ENCODE measurements at places on chromosomes 3 and 15. TPM values are rescaled to one million over a fixed set of nuclear protein-coding genes. Genes with fewer than 3 reads are reported as not detected.

DNA sequence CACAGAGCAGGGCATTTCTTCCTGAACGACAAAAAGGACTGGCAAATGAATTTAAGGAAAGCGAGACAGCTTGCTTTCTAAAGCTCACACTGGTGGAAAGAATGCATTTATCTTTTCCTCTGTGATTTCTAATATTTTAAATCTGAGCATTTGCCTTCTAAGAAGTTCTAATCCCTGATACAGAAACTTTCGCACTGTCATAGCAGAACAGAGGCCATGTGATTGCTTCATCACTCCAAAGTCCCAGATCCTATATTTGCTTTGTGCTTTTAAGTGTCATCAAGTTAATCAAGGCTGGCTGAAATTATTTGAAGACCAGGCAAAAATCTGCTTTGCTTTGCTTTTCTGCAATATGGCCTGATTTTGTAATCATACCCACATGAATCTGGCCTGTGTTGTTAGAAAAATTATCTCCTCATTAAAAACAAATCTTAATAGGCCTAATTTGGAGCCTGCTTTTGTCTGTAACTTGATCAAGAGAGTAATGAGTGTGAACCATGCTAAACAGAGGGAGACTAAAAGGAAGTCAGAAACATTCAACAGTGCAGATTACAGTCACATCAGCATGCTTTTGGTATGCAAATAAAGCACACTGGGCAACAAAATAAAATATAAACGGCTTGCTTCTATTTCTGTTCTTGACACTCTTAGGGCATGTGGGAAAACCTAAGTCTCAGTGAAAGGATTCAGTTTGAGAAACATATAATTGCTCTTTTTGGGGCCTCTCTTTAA, 178.2 kb upstream of the ADAMTS9 start:
- DNase-seq, result no peak

DNA sequence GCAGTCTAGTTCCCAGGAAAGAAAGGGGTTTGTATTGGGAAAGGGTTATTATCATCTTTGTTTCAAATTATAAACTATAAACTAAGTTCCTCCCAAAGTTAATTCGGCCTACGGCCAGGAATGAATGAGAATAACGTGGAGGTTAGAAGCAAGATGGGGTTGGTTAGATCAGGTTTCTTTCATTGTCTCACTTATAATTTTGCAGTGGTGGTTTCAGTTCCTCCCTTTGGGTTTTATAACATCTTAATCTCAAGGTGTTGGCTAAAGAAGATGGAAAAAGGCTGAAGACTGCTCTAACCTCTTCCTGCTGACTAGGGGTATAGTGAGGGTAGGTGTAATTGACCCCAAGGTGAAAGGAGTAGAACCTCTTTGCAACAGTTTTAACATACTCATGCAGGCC, 1050.7 kb downstream of the OTOL1 start:
- no peak for DNase-seq

PRICKLE2 gene
- total RNA-seq, result 49.3 TPM

DNA sequence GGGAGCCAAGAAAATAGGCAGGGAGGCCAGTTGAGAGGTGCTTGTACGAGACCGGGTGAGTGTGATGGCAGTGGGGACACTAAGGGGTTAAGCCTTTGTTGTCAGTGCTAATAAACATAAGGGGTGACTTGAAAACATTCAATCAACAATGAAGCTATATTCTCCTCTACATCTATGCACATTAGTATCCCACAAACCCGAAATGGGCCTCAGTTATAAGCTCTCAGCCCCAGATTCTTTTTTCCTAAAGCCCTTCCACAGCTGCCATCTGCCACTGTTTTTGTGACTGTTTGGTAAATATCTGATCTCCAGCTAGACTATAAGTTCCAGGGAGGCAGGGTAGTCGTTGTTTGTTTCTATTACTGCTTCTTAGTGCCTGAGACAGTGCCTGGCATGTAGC, 118.2 kb downstream of the CADPS start:
- DNase-seq, result no peak

DNA sequence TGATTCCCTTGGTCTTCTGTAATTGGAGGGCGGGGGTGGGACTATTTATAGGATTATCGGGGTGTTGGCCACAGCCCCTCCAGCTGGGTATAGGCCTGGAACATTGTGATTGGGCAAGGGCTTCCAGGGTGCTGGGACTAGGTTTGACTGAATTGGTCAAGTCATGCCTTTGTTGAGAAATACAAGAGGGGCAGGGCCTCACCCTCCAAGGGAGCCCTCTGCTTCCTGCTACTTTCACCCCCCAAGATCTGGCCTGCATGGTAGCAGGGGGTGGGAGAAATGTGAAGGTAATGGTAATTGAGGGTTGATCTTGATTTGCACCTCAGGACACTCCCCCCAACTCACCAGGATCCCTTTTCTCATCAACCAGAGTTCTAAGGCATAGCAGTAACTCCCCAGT, 25.2 kb downstream of the TRIM71 start:
- no peak for DNase-seq

DNA sequence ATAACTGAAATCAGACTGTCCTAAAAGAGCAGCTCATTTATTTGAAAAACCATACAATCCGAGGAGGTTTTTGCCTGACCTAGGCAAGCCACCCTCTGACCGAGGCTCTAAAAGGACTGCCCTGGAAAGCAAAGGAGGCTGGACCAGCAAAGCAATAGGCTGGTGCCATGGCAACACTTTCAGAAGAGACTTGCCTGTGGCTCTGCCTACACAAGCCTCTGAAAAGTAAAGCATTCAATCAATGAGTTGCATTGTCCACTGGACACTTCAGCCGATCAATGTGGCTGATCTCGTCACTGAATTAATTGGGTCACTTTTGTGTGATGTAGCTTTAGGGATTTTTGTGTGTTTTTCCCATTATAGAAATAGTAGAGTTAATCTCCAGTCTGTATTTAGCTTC, 99.1 kb upstream of the SEMA6D start:
- DNase-seq, result no peak

GRCh38 chr3:37726525-37727290, 135.0 kb upstream of the CTDSPL start:
- DNase-seq, result peak; percentile 24

SLC22A14 gene
- total RNA-seq, result not detected

GRCh38 chr3:88809993-88810392, 297.4 kb upstream of the EPHA3 start:
- DNase-seq, result no peak

DNA sequence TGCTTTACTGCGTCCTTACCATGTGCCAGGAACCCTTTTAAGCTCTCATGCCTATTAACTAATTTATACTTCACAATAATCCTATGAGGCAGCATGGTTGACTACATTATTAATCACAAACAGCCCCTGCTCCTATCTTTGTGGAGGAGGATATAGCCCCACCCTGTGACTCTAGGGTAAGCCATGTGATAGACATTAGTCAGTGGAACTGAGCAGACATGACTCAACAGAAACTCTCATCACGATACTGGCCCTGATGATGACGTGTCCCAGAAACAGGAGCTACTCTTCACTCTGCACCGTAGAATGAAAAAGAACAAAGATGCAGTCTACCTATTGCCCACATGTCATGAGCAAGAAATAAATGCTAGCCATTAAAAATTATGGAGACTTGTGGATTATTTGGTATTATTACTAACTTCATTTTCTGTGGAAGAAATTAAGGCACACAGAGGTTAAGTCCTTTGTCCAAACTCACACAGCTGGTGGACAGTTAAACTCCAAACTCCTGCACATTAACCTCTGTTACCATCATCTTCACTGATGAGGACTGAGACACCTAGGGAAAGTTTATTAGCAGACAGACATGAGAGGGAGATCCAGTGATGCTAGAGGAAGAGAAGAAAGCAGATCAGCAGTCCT, 51.2 kb downstream of the CFAP20DC start:
- no peak for DNase-seq

GRCh38 chr3:33364531-33365128, 75.6 kb downstream of the UBP1 start:
- no peak for DNase-seq

SKOR1 gene
- 0.31 TPM for total RNA-seq

GRCh38 chr15:25674913-25675312, 188.2 kb downstream of the ATP10A start:
- DNase-seq, result no peak

GRCh38 chr3:10926811-10927521, 65.6 kb upstream of the SLC6A1 start:
- no peak for DNase-seq

GRCh38 chr3:66506154-66506553, 5.3 kb upstream of the LRIG1 start:
- DNase-seq, result no peak

MAGEL2 gene
- 6.4 TPM for total RNA-seq

GRCh38 chr3:38247366-38248035, 18.1 kb upstream of the SLC22A13 start:
- peak; percentile 44 for DNase-seq

GRCh38 chr3:65484964-65485363, 553.8 kb downstream of the MAGI1 start:
- DNase-seq, result no peak

FETUB gene
- not detected for total RNA-seq

DNA sequence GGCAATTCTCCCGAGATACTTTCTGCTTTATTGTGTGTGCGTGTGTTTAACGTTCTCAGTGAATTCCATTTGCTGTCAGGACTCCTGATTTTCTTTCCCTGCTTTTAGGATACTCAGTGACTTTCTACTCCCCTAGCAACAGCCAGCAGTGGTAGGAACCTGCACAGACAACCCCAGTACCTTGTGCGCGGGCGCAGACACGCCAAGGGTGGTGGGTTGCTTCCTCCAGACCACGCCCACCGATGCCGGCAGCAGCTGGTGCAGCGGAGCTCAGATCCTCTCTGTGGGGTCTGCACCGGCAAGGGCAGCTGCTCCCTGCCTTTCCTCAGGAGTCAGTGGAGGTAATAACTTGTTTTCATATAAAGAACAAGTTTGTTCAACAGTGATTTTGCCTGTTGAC, 225.1 kb upstream of the NDN start:
- DNase-seq, result peak; percentile 17

EFCAB12 gene
- total RNA-seq, result not detected

AHSG gene
- total RNA-seq, result not detected

GRCh38 chr15:77482570-77482969, 61.9 kb downstream of the HMG20A start:
- peak; percentile 48 for DNase-seq

DNA sequence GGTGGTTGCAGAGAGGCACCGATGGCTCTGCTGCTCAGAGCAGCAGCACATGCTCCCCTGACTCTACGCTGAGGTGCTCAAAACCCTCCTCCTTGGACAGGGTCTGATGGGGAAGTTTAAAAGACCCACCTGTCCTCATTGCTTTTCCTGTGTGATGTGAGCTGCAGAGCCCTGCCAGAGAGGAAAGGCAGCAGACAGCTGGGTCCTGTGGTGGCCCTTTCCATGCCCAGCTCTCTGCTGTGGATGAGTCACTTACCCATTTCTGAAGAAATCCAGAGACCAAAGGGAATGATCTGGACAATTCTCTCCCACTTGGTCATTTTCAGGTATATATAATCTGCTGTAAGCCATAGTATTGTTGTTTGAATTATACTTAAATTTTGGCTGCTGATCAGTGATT, 121.7 kb downstream of the CHDH start:
- no peak for DNase-seq
